ELR (cell line): ENCODE measurements at places on chromosomes 11 and 22.

- no peak for DNase-seq
Observed at GRCh38 chr11:74102321-74102720, 68.5 kb downstream of the C2CD3 start.

- DNase-seq, result no peak
Observed at GRCh38 chr22:35956850-35957249, 71.8 kb downstream of the RBFOX2 start.

- DNase-seq, result no peak
Observed at GRCh38 chr22:49881856-49882255, 28.2 kb downstream of the ZBED4 start.

- DNase-seq, result no peak
Observed at GRCh38 chr11:78417175-78417887, at the start of gene GAB2. Gene GAB2, minus strand, starts transcription at chr11:78417820. Its CDS starts 100 bp downstream, at chr11:78417720.

DNA sequence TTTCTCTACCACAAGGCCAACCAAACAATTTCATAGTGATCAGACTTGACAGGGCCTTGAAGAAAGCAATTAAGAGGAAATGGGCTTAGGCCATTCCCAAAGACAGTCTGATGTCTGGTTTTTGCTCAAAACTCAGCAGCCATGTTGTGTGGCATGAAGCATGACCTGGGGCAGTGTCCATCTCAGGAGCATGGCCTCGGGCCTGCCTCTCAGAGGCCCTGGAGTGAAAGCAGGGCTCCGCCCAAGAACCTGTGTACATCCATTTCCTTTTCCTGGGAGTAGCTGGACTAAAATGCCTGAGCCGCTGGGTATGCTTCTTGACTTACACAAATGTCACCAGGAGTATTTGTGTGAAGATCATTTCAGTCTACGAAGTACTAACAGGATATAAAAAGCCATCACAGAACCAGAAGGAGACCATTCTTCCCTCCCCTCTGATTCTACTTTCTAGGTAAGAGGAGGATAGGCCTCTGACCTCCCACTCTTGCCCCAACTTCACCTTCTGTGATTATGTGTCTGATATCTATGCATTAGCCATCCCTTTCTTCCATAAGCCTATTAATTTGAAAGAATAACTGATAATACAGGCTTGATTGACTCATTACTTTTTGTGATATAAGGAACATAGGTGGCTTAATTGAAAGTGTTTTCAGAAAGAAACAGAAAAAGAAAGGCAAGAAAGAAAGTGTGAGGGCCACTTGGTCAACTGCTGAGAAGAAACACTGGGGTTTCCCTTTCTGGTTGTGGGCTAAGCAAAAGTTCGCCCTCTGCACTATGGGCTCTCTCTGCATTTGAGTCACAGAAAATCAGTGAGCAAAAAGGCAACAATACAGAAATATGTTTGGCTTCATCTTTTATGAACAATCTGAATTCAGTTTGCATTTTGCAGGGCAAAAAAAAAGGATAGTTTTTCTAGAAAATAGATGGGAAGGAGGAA is 188.6 kb upstream of the MTMR2 start:
- DNase-seq, result no peak

DNA sequence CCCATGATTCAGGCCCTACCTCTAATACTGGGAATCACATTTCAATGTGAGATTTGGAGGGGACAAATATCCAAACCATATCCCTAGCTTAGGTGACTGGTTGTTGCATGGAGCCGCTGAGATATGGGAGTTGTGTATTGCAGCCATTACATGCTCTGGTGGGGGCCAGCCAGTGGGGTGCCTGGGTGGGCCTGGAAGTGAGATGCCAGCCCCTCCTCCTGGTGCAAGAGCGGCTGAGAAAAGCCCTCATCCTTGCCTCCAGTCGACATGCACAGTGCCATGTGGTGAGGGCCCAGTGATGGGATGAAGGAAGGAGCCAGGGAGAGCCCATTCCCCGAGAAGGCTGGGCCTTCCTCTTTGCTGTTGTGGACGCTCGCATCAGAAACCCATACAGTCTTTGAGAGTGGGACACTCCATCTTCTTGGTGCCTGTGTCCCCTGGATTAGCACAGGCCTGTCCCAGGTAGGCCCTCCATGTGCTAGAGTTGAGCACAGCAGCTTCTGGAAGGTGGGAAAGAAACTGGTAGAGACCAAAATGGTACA is 1043.0 kb downstream of the TBC1D22A start:
- no peak for DNase-seq

DNA sequence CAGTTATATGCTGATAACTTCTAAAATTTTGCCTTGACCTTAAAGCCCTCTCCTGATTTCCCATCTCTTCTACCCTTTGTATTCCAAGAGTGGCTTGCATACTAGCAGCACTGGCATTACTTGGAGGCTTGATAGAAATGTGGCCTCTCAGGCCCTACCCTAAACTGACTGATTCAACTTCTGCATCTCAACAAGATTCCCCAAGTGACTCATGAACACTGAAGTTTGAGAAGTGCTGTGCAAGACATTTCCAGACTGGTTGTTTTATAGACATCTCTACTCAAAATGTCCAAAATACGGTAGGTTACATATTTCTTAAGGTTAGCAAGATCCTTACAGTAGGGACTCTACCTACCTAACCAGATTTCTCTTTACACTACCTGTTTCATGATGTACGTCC is 48.6 kb downstream of the SESN3 start:
- DNase-seq, result no peak
